A549 treated with ZK216348 at 1 μM for 4 hours (cell line): ENCODE measurements at places on chromosomes 7 and 10. TPM values are rescaled to one million over a fixed set of nuclear protein-coding genes. Genes with fewer than 3 reads are reported as not detected.

Gene TMEM196
- total RNA-seq: not detected in 5 replicates

Gene H2BK1
- not detected in 5 replicates for total RNA-seq

Gene NPY4R2
- total RNA-seq: 11.9 to 38.3 TPM (median 28.0 TPM) in 5 replicates

Gene TMEM184A
- total RNA-seq: 6.8 to 14.2 TPM (median 11.3 TPM) in 5 replicates

Gene LIPJ
- not detected in 5 replicates for total RNA-seq

Gene RASA4B
- 0.78 to 2.1 TPM (median 1.5 TPM) in 5 replicates for total RNA-seq

Gene SH2D4B
- total RNA-seq: 0.04 TPM in 1 of 5 replicates, not detected in the others

Gene EFCAB10
- 1.7 to 5.2 TPM (median 2.5 TPM) in 5 replicates for total RNA-seq

Gene KIAA1217
- total RNA-seq: 1.4 to 2.1 TPM (median 1.9 TPM) in 5 replicates
